ENCODE measurements at places on chromosomes 11 and 22.

DNA sequence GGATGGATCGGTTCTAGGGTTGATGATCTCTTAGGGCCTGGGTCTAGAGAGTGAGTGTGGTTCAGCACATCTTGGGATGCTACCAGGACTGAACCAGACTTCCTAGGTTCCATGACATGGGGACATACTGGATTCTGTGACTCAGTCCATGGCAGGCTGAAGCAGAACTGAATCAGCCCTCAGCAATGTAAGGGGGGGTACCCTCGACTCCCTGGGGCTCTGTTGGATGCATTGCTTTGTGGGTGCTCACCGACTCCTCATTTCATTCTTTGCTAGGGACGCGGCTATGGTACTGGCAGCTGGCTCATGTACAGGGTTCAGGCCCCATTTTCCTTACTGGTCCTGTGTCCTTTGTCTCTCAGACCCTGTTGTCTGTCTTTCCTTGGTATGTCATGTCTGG is 733 bp upstream of the GRAMD1B start:
- no peak for DNase-seq

DNA sequence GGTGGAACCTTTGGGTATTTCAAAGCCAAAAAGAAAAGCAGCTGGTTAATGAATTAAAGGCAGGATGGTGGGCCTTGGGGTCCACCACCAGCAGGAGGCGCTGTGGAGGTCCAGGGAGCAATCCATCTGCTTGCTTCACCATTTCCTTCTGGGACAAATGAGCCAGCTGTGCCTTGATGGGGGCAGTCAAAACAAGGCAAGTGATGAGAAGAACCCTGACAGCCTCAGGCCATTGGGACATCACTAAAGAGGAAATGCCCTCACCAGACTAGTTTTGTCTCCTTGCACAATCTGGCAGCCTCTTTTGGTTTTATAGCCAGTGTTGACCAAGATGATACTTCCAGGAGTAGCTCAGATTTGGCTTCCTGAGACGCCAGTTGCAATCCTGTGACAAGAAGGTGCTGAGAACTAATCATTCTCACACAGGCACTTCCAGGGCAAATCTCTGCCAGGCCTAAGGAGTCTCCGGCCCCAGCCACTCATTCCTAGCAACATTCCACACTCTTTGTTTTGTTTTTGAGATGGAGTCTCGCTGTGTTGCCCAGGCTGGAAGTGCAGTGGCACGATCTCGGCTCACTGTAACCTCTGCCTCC is 38.2 kb upstream of the WEE1 start:
- peak; percentile 76 for DNase-seq

DNA sequence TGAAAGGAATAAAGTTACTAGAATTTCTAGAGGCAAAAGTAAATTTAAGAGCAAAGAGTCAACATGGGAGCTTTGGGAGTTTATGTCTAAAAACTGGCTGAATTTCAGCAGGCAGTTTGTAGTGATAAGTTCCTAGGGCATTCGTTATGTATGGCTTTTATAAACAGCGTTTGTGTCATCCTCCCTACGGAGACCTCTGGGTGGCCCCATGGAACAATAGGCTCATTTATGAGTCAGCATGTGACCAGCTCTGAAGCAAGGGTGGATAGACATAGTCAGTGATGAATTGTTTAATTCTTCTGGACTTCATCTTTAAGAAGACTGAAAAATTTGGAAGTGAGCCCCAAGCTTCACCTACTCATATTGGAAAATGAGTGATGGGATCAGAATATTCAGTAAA is 37.1 kb downstream of the SVIP start:
- no peak for DNase-seq

DNA sequence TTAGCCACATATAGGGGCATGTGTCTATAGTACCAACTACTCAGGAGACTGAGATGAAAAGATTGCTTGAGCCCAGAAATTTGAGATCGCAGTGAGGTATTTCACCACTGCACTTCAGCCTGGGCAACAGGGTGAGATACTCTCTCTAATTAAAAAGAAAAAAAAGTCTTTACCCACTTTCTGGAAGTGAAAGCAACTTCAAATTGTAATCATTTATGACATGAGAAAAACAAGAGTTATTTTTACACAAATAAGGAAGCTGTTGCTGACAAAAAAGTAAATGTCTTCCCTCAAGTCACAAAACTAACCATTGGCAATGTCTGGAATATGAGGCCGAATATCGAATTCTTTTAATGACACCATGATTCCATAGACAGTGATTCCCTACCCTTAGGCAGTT is 71.4 kb downstream of the GLYATL1 start:
- DNase-seq, result no peak

- no peak for DNase-seq
Measured at GRCh38 chr11:24642648-24643047, 145.8 kb downstream of the LUZP2 start.

GRCh38 chr11:109223451-109223850 is 198.5 kb upstream of the C11orf87 start:
- no peak for DNase-seq

GRCh38 chr11:103581760-103582159 is 454.7 kb upstream of the DDI1 start:
- DNase-seq, result no peak

DNA sequence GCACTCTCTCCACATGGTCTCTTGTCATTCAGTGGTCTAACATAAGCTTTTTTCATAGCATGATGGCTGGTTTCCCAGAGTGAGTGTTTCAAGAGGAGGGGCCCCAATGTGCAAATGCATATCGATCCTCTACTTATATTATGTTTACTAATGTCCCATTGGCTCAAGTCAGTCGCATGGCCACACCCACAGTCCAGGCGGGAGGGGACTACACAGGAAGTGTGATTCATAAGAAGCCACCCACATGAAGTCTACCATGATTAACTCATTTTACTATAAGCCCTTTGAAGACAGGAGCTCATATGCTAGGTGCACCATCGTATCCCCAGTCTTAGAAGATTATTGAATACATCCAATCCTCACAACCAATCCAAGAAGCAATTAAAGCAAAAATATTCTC is 89.5 kb upstream of the ISX start:
- DNase-seq, result no peak

DNA sequence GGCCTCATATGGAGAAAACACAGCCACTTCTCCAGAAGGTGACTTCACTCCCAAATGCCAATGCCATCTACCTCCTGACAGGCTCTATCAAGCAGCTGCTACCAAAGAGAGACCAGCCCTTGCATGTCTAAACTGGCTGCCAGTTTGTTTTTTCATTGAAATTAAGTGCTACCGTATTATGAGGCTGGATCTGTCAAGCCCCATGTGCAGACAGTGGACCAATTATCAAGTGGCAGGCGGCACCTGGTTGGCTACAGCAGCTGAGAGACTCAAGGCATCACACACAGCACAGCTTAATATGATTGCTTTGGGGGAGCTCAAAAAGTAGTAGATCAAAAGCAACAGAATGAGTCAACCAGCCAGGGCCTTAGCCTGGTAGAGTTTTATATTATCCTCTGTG is 1293.0 kb upstream of the TENM4 start:
- DNase-seq, result no peak

DNA sequence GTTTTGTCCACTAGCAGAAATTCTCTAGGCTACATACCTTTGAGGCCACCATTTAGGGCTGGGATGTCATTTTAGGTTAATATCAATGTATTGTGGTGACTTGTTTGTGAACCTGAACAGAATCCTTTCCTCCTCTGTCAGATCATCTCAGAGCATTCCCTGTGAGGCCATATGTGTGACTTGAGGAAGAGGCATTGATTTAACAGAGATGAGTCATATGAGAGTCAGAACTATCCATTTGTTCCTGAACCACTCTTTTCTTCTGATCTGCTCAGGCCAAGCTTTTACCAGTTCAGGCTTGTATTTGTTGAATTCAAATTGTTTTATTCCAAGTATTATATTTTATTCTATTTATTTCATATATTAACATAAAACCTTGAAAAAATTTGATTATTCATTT is 6.9 kb upstream of the OR4C6 start:
- DNase-seq, result no peak

DNA sequence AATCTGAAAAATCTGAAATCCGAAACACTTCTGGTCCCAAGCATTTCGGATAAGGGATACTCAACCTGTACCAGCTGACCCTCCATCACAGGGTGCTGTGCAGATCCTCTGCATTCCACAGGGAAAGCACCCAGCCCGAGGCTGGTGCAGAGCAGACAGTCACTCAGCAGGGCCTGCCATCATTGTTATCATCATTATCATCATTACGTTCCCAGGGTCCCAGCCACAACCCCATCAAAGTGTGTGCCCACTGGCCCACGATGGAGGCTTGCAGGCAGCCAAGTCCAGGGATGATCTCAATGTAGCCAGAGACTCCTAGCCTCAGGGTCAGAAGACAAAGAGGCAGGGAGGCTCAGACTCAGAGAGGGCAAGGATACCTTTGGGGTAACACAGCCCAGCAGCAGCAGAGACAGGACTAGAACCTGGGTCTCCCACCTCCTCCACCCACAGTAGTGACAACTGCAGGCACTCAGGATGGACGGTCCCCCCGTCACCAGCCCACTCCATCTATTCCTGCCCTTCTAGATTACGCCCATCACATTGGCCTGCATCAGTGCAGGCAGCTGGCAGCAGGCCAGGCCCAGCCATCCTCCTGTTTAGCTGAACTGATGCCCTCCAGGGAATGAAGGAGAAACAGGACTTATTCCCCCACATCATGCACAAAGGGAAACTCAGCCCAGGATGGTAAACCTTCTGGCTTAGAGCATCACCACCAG is 10.3 kb downstream of the GAL3ST1 start:
- no peak for DNase-seq

DNA sequence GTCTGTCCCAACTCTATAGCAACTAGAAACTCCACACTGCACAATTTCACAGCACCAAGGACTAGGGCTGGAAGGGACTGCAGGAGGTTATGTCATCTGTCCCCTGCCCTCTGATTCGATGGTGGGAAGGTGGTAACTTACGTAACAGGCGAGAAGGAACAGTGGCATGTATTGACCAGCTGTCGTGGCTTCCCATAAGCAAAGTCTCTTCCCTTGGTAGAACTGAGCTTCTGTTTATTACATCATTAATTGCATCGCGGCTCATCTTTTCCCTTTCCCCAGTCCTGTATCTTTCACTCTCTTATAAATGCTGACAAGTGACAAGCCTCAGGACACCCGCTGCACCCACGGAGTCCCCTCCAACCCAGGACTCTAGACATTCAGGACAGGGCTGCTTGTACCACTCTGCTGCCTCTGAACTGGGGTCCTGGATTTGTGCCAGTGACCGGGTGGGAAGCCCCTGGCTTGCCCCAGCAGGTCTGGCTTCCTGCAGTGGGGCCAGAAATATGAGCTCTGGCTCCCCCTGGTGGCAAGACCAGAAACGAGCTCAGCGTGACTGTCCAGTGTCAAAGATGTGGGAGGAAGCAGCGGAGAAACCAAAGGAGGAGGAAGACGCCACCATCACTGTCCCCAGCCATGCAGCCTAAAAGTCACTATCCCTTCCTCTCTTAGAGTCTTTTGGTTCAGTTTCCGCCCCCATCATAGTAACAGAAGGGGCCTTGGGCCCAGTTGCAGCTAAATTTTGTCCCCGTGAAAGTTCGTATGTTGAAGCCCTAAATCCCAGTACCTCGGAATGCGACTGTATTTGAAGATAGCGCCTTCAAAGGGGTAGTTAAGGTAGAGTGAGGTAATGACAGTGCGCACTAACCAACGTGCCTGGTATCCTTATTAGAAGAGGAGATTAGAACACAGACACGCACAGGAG is 84.5 kb downstream of the ISX start:
- DNase-seq, result peak; percentile 70
